ENCODE measurements at places on chromosomes 4 and X. TPM values are rescaled to one million over a fixed set of nuclear protein-coding genes. Genes with fewer than 3 reads are reported as not detected.

EREG gene
- 30.7 TPM for total RNA-seq

LRP2BP gene
- 0.53 TPM for total RNA-seq

MGARP gene
- 0.13 TPM for total RNA-seq

SPANXB1 gene
- total RNA-seq, result not detected

LANCL3 gene
- 0.26 TPM for total RNA-seq

TKTL1 gene
- not detected for total RNA-seq

SLC4A4 gene
- total RNA-seq, result 0.13 TPM

KDM6A gene
- total RNA-seq, result 11.1 TPM

OTUD6A gene
- not detected for total RNA-seq

SLC10A4 gene
- total RNA-seq, result 0.13 TPM

FDCSP gene
- not detected for total RNA-seq

GPR82 gene
- not detected for total RNA-seq

NWD2 gene
- 0.26 TPM for total RNA-seq

NPNT gene
- total RNA-seq, result 5.0 TPM

MAGEA1 gene
- not detected for total RNA-seq

RBM46 gene
- total RNA-seq, result 0.53 TPM

ZNF732 gene
- 0.77 TPM for total RNA-seq

AMELX gene
- not detected for total RNA-seq

RAB41 gene
- not detected for total RNA-seq

PABPC5 gene
- total RNA-seq, result not detected

FRMPD4 gene
- 0.79 TPM for total RNA-seq

MAGEB10 gene
- not detected for total RNA-seq

LRIT3 gene
- total RNA-seq, result under 0.01 TPM

GRIA3 gene
- total RNA-seq, result 0.51 TPM

PHEX gene
- 16.6 TPM for total RNA-seq

SYN1 gene
- total RNA-seq, result not detected

TASL gene
- total RNA-seq, result not detected

AADAT gene
- total RNA-seq, result 0.64 TPM

CPE gene
- total RNA-seq, result 48.3 TPM

ADRA2C gene
- total RNA-seq, result under 0.01 TPM

CCKAR gene
- total RNA-seq, result not detected

PRICKLE3 gene
- total RNA-seq, result 12.1 TPM

EIF4E gene
- total RNA-seq, result 306 TPM

BEND2 gene
- total RNA-seq, result not detected

GRSF1 gene
- 62.7 TPM for total RNA-seq

FAAH2 gene
- total RNA-seq, result 6.3 TPM

ADAM29 gene
- not detected for total RNA-seq

FAM184B gene
- not detected for total RNA-seq

KIT gene
- under 0.01 TPM for total RNA-seq

OCRL gene
- 19.6 TPM for total RNA-seq

GABRQ gene
- total RNA-seq, result under 0.01 TPM

COL4A5 gene
- 63.1 TPM for total RNA-seq

XPNPEP2 gene
- not detected for total RNA-seq

CCNA2 gene
- total RNA-seq, result 1.4 TPM

FGF13 gene
- total RNA-seq, result 1.2 TPM

RELL1 gene
- 178 TPM for total RNA-seq

ARHGAP6 gene
- under 0.01 TPM for total RNA-seq

GBA3 gene
- under 0.01 TPM for total RNA-seq

GPRASP3 gene
- total RNA-seq, result 2.6 TPM

CYLC1 gene
- not detected for total RNA-seq

All from bronchial epithelial cell (primary cell).